Thoracic aorta (tissue), 2 donors: ENCODE measurements at places on chromosomes 11 and 22. TPM values are rescaled to one million over a fixed set of nuclear protein-coding genes. Genes with fewer than 3 reads are reported as not detected.

- no peak for DNase-seq
Observed at GRCh38 chr11:87154246-87154645, 116.5 kb downstream of the TMEM135 start.

GRCh38 chr11:115215694-115216617 is 288.3 kb downstream of the CADM1 start:
- no peak for DNase-seq

- no peak for DNase-seq
Observed at GRCh38 chr22:27994481-27995331, 75.7 kb upstream of the PITPNB start.

GRCh38 chr22:25570486-25570885 is 6.0 kb downstream of the GRK3 start:
- no peak for DNase-seq

GRCh38 chr11:35651263-35651662 is 11.3 kb upstream of the TRIM44 start:
- DNase-seq: no peak

DNA sequence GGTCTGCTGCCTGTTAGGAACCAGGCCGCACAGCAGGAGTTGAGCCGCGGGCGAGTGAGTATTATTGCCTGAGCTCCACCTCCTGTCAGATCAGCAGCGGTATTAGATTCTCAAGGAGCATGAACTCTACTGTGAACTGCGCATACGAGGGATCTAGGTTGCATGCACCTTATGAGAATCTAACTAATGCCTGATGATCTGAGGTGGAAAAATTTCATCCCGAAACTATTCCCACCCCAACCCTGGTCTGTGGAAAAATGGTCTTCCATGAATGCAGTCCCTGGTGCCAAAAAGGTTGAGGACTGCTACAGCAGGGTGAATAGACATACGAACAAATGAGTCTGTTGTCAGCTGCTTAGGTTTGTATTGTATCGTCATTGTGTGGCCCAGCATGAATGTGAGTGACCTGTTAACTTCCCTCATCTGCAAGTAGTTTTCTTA is 29.8 kb downstream of the RNF141 start:
- no peak for DNase-seq

GRCh38 chr11:36703055-36703404 is 105.0 kb upstream of the RAG2 start:
- DNase-seq: no peak

- no peak for DNase-seq
Observed at GRCh38 chr11:113728814-113729213, 22.7 kb upstream of the TMPRSS5 start.

- DNase-seq: no peak
Observed at GRCh38 chr11:8239536-8240228, 24.0 kb downstream of the LMO1 start.

GRCh38 chr11:104451197-104451893 is 287.4 kb upstream of the PDGFD start:
- no peak for DNase-seq

DNA sequence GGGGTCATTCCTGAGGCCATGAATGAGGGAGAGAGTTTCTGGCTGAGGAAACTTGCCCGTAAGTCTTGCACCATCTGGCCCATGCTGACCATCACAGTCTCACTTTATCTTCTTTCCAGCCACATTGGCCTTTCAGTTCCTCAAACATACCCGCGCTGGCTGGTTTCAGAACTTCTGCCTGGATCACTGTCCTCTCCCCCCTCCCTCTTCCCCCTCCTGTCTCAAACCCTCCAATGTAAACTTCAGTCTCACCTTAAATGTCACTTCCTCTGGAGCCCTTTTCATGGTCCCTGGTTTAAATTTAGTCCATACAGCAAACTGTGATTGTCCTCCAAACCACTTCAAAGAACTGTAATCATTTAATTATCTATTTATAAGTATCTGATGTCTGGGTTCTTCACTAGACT is 3.7 kb upstream of the TMEM109 start:
- DNase-seq: no peak

DNA sequence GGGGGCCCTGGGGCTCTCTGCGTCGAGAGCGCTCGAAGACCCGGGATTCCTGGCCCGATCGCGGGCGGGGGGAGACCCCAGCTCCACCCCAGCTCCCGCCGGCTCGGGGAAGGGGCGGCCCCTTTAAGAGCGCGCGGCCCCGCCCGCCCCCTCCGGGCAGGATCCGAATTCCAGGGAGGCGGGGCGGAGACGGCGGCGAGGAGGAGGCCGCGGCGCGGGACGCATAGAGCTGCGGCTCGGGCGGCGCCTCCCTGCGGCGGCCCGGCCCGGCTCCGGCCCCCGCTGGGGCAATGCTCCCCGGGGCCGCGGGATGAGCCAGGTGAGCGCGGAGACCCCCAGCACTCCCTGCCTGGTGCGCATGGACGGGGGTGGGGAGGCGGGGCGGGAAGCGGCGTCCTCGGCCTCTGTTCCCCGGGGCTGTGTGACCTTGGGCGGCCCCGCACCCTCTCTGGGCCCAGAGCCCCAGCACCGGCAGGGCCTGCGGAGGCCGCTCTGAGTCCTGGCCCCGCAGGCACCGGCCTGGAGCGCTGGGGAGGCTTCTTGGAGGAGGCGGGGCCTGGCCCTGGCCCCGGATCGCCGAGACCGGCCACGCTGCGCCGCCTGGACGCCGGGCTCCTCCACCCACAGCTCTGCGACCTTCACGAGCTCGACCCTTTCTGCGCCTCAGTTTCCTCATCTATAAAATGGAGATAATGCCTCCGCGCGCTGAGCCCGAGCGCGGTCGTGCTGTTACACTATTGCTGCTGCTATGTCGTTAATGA is 565 bp downstream of the GAS2L1 start:
- no peak for DNase-seq

GRCh38 chr22:30270832-30271231 is 4.2 kb upstream of the OSM start:
- DNase-seq: no peak

- DNase-seq: no peak
Observed at GRCh38 chr11:130180491-130180890, 20.9 kb downstream of the ST14 start.

GRCh38 chr11:122863704-122864326 is 18.7 kb upstream of the JHY start:
- no peak for DNase-seq

- DNase-seq: no peak
Observed at GRCh38 chr11:102637731-102638130, 12.6 kb upstream of the MMP20 start.

- DNase-seq: no peak
Observed at GRCh38 chr22:25883482-25884033, 141.6 kb downstream of the MYO18B start.

- DNase-seq: no peak
Observed at GRCh38 chr11:9838961-9839360, 175.1 kb downstream of the SWAP70 start.

DNA sequence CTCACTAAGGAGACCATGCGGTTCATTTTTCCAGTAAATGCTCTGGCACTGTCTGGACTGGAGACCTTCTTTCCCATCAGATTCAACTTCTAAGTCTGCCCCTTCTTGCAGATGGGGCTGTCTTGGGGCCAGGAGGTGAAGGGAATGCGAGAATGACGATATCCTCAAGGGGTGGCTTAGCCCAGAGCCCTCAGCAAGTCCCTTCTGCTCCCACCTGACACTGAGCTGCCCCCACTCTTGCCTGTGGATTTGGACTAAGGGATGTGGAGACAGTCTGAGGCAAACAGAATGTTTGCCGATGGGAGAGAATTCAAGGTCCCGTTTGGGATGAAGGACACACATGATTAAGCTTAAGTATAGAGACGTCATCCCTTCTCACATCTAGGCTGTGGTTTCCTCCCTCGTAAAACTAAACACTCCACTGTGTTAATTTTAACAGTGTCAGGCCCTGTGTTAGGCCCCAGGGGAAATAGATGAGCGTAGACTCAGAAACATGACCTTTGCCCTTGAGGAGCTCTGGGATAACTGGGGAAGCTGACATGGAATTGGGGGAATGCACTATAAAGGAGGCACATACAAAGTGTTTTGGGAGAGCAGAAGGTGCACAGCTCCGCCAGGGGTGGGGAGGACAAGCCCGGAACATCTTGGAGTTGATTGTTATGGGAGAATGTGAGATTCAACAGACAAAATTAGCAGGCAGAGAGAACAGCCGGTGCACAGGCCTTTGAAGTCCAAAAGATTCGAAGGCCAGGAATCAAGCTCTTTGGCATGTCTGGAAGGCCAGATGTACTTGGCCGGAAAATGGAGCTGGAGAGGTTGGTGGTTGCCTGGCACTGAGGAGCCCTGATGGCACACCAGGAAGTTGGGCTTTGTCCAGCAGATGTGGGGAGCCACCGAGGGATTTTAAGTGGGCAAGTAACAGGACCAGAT is 71.6 kb downstream of the ST3GAL4 start:
- no peak for DNase-seq

RFPL3 gene
- not detected for total RNA-seq

GDPD4 gene
- total RNA-seq: not detected

IL18BP gene
- total RNA-seq: 20.2 TPM

SLC5A4 gene
- total RNA-seq: 0.49 TPM

OR52L1 gene
- not detected for total RNA-seq

JHY gene
- 4.9 TPM for total RNA-seq

CD82 gene
- total RNA-seq: 23.4 TPM

CDC42EP2 gene
- total RNA-seq: 18.7 TPM

DDX6 gene
- 161 TPM for total RNA-seq
